ENCODE measurements at places on chromosomes 16 and 17.
A peak's percentile ranks its signal among the peaks of the same experiment; 100 is the strongest.

GRCh38 chr17:78450696-78451345 is 72.4 kb downstream of the PGS1 start:
- DNase-seq = no peak

GRCh38 chr16:8959921-8960787 is 3.6 kb downstream of the USP7 start:
- peak; percentile 46 for DNase-seq

- DNase-seq = no peak
These were observed 55.8 kb downstream of the KSR1 start for GRCh38 chr17:27512031-27512430.

DNA sequence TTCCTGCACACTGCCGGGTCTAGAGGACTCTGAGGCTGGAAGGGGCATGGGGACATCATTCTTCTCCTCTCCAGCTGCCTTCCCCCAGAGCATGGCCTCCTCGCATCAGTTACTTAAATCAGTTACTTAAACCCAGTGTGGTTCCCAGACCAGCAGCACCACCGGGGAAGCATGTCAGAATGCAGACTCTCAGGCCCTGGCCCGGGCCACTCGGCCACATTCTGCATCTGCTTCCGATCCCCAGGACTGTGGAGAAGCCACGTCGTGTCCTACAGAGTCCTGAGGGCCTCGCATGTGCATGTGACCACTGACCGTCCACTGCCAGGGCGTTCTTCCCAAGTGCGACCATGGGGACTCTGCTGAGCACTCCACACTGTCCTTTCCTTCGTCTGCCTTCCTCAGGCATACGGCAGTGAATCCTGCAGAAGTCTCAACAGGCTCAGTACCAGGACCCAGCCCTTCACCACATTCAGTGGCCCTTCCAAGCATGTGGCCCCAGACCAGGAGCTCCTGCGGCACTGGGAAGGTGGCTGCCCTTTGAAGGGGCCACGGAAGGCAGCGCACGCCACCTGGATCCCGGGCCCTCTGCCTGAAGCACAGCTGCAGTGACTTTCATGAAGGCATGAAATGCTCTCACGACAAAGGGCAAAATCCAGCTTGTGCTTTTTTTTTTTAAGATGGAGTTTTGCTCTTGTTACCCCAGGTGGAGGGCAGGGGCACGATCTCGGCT is 46.9 kb upstream of the RASD1 start:
- no peak for DNase-seq

DNA sequence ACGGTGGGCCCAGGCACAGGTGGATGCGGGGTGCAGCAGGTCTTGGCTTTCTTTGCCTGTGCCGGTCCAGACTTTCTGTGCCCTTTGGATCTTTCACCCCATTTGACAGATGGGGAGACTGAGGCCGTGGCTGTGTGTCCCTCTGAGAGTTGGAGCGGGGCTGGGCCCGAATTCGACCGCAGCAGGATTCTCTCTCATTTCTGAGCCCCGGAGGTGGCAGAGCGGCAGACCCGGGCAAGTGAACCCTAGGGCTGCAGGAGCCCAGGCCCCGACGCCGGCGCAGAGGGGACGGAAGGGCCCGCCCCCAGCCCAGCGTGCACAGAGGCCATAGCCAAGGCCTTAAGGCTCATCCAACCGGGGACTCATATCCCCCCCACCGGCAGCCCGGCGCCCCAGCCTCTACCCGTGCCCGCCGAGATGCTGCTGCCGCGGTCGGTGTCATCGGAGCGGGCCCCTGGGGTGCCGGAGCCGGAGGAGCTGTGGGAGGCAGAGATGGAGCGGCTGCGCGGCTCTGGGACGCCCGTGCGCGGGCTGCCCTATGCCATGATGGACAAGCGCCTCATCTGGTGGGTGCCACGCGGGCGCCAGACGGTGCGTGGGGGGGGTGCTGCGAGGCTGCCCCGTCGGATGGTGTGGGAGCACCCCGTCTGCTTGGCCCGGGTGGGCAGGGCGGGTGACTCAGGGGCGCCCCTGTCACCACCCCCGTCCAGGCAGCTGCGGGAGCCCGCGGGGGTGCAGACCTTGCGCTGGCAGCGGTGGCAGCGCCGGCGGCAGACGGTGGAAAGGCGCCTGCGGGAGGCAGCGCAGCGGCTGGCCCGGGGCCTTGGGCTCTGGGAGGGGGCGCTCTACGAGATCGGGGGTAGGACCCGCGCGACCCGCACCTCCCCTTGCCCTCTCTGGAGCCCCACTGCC is 857 bp downstream of the TMC8 start:
- DNase-seq = no peak

DNA sequence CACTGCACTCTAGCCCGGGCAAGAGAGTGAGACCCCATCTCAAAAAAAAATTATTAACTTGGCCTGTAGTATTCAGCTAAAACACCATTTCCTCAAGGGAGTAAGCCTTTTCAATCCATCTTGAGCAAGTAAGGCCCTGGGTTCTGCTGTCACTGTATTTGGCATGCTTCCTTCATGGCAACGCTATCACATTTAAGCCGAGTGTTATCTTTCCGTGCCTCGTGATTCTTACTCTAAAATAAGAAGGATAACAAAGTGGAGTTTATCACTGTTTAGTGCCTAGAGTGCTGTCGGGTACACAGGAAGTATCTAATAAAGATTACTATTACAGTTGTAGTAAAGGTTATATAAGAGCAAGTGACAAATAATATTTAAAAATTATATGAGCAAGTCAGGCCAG is 8.8 kb downstream of the VPS53 start:
- no peak for DNase-seq

DNA sequence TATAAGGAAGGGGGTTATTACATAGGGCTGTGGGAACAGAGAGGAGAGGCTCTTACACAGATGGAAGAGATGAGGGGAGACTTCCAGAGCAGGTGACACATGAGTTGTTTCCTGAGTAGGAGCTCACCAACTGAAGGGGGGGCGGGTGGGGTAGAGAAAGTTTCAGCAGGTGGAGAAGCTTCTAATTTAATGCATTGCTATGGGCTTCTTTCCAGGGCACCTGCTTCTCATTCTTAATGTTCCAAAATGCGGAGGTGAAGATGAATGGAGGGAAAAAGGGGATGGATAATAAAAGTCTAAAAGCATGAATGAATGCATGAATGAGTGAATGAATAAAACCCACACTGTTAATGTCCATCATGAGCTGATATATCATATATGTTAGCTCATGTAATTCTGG is 439.0 kb upstream of the CCL2 start:
- no peak for DNase-seq

DNA sequence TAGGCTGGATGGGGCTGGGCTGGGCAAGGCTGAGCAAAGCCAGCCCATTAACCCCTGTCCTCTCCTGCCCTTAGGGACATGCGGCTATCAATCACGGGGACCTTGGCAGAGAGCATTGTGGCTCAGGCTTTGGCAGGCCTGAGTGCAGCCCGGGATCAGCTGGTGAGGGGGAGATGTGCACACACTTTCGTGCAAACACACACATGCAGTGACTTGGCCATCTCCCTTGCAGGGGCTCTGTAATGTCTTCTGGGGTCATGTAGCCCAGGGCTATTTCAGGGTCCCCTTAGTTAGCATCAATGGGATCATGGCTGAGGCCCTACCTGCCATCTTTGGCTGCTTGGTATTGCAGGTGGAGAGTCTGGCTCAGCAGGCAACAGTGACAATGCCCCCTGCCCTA is 6.9 kb downstream of the CARMIL2 start:
- DNase-seq = no peak

GRCh38 chr17:8121681-8122421 is 2.1 kb downstream of the HES7 start:
- DNase-seq = peak; percentile 52

GRCh38 chr16:10045291-10045775 is 136.9 kb downstream of the GRIN2A start:
- no peak for DNase-seq
